ENCODE measurements at places on chromosomes 1 and 21.

- no peak for DNase-seq
These were observed 218.5 kb downstream of the SDCCAG8 start for GRCh38 chr1:243474136-243474881.

GRCh38 chr1:193259636-193260035, 73.2 kb upstream of the B3GALT2 start:
- DNase-seq, result no peak

GRCh38 chr21:42849759-42850412, 29.5 kb downstream of the WDR4 start:
- DNase-seq, result no peak

DNA sequence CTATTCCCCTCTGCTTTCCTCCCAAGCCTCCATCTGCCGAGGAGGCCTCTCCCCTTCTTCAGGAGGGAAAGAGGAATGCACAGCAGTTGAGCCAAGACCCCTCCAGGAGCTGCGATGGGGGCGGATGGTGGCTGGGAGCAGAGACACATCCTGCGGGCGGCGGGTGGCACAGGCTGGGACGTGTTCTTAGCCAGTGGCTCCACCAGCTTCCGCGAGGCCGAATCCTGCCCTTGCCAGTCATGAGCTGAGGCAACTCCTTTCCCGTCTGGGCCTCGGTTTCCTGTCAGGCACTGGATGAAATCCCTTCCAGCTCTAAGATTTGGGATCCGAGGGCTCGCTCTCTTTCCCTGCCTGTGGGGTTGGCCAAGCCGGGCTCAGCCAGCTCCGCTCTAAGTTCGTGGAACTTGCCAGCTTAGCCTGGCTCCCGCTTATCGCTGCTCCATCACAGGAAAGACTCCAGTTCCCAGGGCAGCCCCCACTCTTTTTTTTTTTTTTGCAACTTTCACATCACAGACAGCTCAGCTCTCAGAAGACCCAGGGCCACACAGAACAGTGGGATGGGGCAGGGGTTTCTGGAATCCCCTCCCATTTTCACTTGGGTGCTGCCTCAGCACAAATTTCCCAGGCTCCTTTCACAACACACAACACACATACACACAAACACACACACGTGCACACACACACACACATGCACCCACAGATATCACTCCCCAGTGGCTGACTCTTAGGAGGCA, 506 bp downstream of the MYOM3 start:
- DNase-seq, result no peak

DNA sequence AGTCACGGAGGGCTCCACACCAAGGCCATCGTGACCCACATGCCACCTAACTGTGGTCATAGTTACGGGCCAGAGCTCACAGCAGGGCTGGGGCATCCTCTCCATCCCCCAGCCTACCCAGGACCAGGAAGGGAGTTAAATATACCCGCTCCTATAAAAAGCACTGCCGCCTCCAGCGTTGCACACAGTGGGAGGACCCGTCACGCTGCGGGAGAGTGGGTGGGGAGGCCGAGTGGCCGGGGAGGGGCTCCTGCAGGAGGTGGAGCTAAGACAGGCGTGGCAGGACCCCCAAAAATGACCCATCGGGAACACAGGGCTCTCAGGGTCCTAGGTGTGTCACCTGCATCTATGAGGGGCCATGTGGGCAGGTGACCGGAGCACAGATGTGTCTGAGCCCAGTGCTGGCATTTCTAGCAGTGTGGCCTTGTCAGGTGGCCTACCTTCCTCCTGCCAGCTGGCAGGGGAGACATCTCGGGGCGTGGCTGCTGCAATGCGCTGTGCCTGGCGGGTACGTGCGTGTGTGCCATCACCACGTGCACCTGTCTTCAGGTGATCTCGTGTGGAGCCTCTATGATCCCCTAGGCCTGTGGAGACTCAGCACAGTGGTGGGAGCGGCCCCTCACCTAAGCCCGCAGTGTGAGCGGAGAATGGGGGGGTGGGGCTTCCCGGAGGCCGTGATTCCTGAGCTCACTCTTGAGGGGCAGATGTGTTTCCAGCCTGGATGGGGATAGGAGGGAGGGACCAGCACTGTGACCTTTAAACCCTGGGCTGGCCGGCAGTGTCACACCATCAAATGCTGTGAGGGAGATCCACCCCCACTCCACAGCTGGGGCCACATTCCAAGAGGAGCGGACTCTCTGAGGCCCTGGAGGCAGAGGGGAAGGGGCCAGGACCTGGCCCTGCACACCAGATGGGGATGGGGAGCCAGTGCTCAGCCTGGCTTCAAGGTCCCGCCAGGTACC, 17.7 kb downstream of the AGRN start:
- DNase-seq, result no peak

- no peak for DNase-seq
These were observed 96.0 kb upstream of the SYT6 start for GRCh38 chr1:114249691-114250090.

- no peak for DNase-seq
These were observed 38.0 kb downstream of the JAK1 start for GRCh38 chr1:64928325-64928724.

GRCh38 chr21:35540950-35541638, 492.0 kb upstream of the RUNX1 start:
- DNase-seq, result no peak

GRCh38 chr21:42356650-42357049, 5.9 kb upstream of the TFF2 start:
- no peak for DNase-seq

DNA sequence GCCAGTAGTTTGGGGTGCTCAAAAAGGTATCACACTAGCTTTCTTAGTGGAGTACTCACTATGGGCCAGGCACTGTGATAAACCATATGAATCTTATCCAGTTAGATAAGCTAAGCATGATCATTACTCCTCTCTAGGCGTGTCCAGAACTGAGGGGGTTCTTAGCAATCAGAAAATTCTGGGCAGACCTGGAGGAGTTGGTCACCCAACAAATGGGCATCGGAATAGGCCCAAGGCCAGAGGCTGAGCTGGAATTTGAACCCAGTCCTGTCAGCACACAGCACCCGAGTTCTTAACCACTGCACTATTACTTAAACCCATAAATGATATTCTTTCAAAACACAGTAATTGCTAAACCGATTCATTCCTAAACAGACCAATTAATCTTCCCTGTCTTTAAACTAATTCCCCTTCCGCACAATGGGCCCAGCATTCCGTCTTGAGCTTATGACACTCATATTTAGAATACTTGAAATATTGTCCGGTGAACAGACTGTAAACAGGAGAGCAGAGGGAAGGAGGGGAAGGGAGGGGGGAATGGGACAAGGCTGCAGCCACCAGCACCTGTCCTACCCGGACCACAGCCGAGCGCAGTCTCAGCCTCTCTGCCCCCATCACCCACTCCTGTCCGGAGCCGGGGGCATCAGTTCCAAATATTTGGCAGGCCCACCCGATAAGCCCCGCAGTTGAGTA, 113.0 kb upstream of the GADD45A start:
- DNase-seq, result no peak

- no peak for DNase-seq
These were observed 577.2 kb upstream of the ZRANB2 start for GRCh38 chr1:71657891-71658679.

- no peak for DNase-seq
These were observed 28.6 kb upstream of the KDM4A start for GRCh38 chr1:43621386-43621785.

DNA sequence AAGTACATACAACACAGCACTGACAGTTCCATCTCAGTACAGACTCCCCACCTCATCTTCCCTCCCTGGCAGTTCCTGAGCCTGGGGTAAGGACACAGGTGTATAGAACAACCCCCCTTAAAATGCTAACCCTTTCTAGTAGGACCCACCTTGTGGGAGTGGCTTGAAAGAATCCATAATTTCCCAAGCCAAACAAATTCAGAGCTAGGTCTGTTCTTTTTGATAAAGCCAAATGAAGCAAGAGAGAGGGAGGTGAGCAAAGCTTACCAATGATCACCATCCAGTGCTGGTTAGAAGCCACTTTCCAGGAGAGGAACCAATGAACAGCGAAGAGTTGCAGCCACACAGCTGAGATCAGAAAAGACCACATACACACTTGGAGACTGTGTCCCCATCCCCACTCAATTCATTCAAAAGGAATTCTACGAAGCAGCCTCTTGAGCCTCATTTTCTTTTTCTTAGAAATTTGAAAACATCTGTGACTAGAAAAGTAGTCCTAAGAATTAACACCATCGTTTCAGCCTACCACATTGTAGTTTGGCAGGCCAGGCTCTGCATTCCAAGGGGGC, 9.2 kb downstream of the UBE2Q1 start:
- DNase-seq, result no peak

- DNase-seq, result no peak
These were observed 84.5 kb downstream of the PSMG1 start for GRCh38 chr21:39098696-39099200.

DNA sequence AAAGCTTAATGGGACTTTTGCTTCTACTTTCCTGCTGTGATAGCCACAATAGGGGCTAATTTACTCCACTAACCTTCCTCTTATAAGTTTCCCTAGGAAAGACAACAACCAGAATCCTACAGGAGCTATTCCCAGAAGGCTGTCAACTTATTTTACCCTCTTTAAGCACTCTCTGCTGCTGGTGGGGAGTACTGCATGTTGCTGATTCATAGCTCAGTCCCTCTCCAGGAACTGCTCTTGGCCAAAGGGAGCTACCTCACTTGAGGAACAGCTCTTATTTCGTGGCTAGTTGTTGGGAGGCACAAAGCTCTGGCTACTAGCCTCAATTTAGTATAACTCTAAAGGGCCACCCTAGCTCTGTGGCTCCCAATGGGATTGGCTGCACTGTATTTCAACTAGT, 37.2 kb downstream of the ADSS2 start:
- no peak for DNase-seq

DNA sequence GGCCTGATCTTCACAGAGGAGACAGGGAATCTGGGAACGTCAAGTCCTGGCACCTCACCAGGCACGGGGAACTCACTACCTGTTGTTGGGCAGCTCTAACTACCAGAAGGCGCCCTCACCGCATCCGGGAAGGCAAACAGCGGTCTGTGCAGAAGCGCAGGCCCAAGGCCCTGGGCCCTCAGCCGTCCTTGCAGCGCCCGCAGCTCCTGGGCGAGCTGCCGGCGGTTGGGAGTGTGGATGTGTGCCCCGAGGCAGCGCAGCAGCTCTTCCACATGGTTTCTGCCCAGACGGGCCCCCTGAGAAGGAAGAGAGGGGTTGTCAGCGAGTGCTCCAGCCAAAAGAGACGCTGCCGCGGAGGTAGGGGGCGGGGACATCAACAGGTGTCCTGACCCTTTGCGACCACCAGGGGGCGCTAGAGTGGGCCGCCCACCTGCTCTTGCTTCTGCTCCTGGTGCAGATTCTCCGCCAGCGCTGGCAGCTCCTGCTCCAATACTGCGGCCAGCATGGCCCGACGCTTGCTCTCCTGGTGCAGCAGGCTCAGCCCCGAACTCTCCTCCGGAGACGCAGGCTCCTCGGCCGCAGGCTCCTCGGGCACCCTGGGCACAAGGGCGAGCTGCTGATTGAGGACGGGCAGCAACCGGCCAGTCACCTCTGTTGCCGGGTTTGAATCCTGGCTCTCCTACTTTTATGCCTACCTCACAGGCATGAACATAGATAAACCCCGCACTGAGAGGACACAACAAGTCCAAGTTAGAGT, 9.3 kb downstream of the MAP3K6 start:
- peak; percentile 83 for DNase-seq

DNA sequence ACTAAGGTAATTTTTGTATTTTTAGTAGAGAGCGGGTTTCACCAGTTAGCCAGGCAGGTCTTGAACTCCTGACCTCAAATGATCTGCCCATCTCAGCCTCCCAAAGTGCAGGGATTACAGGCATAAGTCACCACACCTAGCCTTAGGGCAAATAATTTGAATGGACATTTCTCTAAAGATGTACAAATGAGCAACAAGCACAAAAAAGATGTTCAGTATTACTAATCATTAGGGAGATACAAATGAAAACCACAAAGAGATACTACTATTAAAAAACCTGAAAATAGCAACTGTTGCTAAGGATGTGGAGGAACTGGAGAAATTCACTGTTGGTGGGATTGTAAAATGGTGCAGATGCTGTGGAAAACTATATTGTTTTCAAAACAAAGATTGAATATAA, 79.1 kb downstream of the GABPA start:
- DNase-seq, result no peak

DNA sequence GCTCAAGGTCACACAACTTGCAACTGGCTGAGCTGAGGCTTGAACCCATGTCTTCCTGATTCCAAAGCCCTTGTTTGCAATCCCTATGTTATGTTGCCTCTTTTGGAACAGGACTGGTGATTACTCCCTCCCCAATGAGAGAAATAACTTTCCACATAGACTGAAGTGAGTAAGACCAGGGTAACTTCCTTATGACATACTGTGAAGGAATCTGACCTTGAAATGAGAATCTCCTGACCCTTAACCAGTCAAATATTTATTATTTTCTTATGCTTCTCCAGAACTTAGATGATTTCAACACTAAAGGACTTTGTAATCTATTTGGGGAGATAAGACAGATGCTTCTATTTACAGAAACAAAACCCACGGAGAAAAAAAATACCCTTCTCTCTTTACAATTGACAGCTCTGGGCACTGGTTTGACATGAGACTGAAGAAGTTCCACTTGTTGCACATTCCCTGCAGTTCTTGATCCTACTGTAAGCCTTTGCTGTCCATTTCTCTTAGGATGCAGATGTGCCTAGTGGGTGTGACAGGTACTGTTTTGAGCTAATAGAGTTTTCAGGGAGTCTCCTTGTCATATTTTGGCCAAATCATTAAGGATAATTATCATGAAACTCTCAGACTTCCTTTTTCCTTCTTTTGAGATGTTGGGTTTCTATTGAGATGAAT, 3.9 kb upstream of the RPTN start:
- no peak for DNase-seq

GRCh38 chr1:4787551-4787950, 133.1 kb downstream of the AJAP1 start:
- DNase-seq, result no peak

DNA sequence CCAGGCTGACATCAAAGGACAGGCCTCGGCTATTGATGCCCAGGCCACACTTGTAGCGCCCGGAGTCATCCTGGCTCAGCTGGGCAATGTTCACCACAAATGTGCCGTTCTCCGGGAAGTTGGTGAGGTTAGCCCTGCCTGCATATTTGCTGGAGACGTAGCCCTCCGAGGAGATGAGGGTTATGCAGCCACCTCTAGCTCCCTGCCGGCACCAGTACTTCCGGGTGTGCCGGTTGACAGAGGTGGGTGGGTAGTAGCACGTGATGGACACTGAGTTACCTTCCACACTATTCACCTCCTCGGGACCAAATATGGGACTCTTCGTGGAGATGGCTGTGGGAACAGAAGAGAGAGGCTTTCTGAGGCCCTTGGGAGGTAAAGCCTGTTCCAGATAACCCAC, 7.1 kb downstream of the PIGR start:
- DNase-seq, result no peak

DNA sequence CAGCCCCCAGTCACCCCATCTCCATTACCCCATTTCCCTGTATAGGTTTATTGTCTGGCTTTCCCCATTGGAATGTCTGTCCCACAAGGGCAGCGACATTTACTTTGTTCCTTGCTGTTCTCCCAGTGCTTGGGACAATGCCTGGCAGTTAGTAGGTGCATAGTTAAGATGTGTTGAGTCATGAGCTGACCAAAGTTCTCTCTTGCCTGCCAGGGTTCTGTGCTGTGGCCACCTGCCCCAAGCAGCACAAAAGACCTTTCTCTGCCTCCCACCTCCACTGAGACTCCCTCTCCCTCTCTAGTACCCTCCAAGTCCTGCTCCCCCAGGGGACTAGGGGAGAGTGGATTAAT, 40.0 kb downstream of the TMCO4 start:
- no peak for DNase-seq

- no peak for DNase-seq
These were observed 319.1 kb downstream of the GPATCH2 start for GRCh38 chr1:217311766-217312165.
